SK-MEL-5 (cell line): ENCODE measurements at places on chromosomes 5 and 9. TPM values are rescaled to one million over a fixed set of nuclear protein-coding genes. Genes with fewer than 3 reads are reported as not detected.

Gene C5orf58
- not detected in 2 replicates for total RNA-seq

Gene ORM2
- not detected in 2 replicates for total RNA-seq

Gene LOX
- total RNA-seq = 0.08 and 0.58 TPM in 2 replicates

Gene SPATA31A5
- total RNA-seq = not detected in 2 replicates

Gene OLFM1
- total RNA-seq = 49.3 and 50.9 TPM in 2 replicates

Gene HSDL2
- total RNA-seq = 34.1 and 35.3 TPM in 2 replicates

Gene ENTPD2
- not detected in 2 replicates for total RNA-seq

Gene CYLC2
- total RNA-seq = not detected in 2 replicates

Gene PCDHA13
- total RNA-seq = 0.29 and 0.53 TPM in 2 replicates
